ENCODE measurements at places on chromosomes 12 and 14.

DNA sequence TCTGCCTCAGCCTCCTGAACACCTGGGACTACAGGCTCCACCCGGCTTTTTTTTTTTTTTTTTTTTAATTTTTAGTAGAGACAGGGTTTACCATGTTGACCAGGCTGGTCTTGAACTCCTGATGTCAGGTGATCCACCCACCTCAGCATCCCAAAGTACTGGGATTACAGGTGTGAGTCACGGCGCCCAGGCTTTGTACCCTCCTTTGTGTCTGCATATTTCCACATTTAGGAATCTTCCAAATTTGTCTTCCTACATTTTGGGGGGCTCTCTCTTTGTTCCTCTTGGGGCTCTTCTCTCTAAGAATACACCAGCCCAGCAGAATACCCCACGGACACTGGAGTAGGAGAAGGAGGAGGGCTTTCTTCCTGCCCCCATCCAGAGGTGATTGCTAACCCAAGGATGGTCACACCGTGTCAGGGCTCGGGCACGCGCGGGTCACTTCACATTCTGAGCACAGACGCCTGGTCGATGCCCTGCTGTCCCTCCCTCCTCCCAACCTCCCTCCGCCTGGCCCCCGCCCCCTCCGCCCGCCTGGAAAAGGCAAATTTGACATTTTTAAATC lies 2.1 kb upstream of the DNAJC22 start:
- no peak for DNase-seq

- no peak for DNase-seq
Observed at GRCh38 chr14:48536318-48536717, 860.9 kb upstream of the MDGA2 start.

- no peak for DNase-seq
Observed at GRCh38 chr12:80702889-80703805, 4.3 kb upstream of the MYF6 start.

GRCh38 chr12:63151623-63152320 lies 771 bp upstream of the AVPR1A start:
- DNase-seq, result no peak

- DNase-seq, result no peak
Observed at GRCh38 chr12:96548384-96548783, 59.0 kb downstream of the CFAP54 start.

DNA sequence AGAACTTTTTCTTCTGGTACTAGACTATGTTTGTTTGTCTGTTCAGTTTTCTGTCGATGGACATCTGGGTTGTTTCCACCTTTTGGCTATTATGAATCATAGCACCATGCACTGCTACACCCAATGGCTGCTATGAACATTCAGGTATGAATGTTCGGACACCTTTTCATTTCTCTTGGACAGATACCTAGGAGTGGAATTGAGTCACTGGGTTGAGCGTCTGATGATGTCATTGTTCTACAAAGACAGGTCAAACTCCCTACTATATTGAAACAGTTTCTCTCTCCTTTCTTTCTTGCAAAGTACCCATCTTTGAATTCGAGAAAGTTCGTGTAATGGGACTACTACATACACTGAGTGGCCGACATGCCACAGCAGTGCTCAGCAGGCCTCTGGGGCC lies 44.7 kb downstream of the KCTD10 start:
- no peak for DNase-seq

DNA sequence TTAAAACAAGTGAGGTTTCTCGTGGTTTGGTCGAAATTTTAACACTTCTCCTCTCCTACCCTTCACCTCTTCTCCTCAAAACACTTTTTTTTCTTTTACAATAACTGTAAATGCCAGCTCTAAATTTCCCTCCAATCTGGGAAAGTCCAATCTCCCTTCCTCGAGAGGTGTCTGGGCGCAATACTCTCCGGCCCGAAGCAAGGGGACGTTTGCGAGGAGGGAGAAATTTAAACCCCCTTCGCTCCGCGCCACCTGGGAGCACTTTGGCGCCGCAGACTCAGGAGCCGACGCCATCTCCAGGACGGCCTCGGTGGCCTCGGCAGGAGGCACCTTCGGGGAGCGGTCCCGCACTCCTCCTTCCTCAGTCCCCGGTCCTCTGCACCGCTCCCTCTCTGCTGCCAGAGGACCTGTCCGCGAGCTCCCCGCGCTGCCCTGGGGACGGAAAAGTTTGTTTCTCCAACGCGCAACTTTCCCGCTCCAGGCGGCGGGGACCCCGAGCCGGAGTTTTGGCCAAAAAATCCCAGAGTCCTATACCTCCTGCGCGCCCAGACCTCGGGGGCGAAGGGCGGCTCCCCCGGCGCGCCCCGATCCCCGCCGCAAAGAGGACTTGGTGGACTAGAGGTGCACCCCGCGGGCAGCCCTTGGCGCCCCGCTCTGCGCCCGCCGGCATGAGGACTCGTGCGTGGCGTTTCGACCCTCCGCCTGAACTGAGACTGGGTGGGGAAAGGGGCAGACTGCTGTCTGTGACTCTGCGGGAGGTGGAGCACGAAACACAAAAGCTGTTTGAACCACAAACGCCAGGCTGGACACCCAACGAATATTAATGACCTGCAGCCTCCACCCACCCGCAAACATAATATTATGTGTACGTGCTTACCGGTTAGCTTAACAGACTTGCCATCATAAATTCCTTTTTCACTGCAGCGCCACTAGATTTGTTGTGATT lies 95.2 kb upstream of the HMGA2 start:
- DNase-seq, result no peak

DNA sequence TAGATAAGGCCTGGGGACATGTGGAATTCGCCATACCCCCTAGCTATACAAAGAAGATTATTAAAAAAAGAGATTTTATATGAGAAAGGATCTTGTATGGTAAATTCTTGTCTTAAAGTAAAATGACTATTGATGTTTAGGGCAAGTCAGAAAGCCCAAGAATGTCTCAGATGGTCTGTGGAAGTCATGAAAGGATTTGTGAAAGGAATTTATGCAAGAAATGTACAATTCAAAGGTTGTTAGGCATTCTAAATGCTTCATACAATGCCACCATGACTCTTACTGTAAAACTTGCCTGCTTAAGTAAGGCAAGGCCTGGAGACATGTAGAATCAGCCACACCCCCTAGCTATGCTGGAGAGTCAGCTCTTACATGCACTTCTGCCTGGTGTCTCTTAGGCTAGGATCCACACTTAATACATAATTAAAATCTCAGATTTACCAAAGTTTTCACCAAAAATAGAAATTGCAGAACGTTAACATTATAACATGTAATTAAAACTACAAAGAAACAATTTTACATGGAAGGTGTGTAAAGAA lies 8.9 kb upstream of the ETNK1 start:
- DNase-seq, result no peak

DNA sequence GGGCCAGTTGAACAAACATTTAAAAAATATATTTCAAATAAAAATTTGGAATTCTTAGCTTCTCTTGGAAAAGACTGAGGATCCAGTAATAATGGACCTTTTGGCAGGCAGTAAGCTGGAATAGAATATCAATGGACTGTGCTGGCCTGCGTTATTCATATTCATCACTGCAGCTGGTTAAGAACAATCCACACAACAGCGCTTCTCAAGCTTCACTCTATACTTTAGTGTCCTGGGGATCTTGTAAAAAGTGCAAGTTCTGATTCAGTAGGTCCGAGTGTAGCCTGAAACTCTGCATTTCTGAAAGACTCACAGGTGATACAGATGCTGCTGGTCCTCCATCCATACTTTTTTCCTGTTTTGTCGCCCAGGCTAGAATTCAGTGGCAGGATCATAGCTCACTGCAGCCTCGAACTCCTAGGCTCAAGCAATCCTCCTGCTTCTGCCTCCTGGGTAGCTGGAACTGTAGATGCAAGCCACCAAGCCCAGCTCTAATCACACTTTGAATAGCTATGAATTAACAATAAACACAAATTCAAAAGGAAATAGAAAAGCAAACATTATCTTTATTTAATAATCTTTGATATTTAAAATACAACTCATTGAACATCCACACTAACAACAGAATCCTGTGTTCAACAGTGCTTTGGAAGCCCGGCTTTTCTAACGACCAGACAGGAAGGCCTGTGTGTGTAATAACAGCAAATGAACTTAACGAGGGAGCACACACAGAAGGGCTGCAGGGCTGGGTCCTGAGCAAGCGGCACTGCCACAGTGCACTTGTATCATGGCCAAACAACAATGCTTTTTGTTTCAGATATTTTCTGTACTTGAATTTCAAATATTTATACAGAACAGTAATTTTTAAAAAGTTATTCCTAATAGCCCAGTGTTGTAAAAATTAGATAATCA lies 18.4 kb upstream of the TRIP11 start:
- no peak for DNase-seq

DNA sequence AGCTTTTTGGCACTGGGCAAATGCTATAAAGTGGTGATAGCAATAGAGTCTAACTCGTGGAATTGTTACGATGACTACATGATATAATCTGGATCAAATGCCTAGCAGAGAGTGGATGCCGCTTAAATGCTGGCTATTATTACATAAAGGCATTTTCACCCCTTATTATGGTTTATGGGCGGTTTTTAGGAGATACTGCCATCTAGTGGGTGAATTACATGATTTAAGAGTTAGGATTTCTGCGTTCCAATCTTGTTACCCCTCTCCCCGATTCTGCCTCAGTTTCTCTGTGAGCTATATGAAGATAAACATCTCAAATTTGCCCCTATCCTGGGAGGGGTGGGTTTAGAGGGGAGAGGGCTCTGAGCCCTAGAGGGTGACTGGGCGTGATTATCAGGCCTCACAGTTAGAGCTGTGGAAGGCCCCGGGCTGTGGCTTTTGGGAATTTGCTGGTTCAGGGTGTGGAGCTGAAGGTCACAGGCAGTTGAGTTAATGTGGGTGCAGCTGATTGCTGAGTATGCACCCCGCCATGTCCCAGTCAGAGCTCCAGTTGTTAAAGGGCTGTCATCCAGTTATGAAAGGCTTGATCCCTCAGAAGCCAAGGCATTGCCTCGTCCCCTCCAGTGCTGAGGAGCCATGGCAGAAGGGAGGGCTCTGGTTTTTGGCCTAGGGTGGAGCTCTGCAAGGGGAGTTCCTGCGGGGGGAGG lies 14.4 kb downstream of the CLSTN3 start:
- no peak for DNase-seq

DNA sequence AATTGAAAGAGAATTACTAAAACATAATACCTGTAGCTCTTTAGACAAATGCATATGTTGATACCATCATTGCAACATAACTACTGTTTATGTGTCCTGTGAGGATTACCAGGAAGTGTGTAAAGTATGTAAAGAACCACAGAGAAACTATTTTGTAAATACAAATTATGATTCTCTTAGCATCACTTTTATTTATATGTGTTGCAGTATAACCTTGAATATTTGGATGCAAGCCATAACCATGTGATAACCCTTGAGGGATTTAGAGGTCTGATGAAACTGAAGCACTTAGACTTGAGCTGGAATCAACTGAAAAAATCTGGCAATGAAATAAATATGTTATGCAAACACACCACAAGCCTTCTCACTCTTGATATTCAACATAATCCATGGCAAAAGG lies 77.5 kb downstream of the LRRC9 start:
- no peak for DNase-seq

- DNase-seq, result no peak
Observed at GRCh38 chr12:82660541-82661325, 26.0 kb upstream of the TMTC2 start.

Measured in T-helper 1 cell (primary cell).